Urothelium cell line (cell line): ENCODE measurements at places on chromosomes 4 and X.

DNA sequence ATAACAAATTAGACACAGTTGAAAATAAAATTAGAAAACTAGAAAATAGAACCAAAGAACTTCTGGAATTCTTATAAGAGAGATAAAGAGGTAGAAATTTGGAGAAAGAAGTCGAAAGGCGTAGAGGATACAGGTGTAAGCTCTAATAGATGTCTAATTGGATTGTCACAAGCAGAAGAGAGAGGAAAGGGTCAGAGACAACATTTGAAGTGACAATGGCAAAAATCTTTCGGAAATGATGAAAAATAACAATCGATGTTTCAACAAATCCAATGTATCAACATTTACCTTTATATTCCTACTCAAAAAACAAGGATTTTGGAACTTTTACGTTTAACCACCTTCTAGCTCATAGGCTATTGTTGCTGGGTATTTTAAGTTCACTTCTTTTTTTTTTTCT is 3.8 kb downstream of the CXCL8 start:
- DNase-seq: no peak

GRCh38 chr4:77818073-77818601 is 1.0 kb downstream of the CNOT6L start:
- peak; percentile 81 for DNase-seq

GRCh38 chr4:43136752-43137151 is 244.2 kb downstream of the GRXCR1 start:
- DNase-seq: no peak

GRCh38 chr4:69051576-69051943 is 44.7 kb upstream of the UGT2B7 start:
- no peak for DNase-seq

DNA sequence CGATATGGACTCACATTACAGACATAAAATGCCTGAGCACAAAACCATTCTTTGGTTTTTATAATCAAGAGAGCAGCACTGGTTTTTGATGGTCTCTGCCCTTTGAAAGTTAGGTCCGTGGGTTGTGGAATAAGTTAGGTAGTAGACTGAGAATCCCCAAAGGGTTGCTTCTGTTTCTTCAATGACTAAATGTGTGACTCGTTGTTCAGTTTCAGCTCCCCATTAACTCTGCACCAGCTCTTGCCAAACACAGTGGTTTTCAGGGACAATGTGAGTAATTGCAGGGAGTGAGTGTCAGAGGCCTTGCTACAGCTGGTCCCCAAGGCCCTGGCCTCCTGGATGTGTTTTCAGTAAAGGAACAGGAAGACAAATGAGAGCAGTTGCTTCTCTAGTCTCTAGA is 24.8 kb downstream of the SMIM20 start:
- no peak for DNase-seq

DNA sequence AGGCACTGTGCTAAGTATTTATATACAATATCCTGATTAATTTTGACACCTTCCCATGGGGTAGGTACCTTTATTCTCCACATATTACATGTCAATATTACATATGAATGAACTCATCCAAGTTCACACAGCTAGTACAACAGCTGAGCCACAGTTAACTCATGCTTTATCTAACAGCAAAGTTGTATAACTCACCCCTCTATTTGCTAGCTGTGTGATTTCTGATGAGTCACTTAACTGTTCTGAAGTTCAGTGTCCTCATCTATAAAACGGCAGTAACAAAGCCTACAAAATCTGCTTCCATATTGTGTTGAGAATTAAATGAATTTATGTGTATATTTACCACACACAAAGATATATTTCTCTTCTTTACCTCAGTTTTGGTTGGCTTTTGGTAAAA is 48.2 kb upstream of the KDR start:
- peak; percentile 48 for DNase-seq
